ENCODE measurements at places on chromosomes 4 and X. TPM values are rescaled to one million over a fixed set of nuclear protein-coding genes. Genes with fewer than 3 reads are reported as not detected.

DNA sequence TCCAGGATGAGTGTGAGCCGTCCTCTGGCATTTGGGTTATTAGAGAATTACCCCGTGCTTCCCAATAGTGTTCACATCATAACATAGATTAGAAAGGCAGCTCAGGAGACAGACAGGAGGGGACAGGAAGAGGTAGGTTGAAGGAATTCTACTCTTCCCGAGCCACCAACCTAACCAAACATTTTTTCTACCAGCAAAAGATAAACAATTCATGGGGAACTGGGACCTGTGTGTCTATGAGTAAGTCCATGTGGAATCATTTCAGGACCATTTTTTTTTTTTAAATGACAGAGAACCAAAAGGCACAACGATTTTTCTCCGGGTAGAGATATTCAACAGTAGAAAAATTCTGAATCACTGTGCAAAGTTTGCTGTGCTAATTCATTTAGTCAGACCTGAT, 174.2 kb upstream of the ETNPPL start:
- peak; percentile 3 for DNase-seq

DNA sequence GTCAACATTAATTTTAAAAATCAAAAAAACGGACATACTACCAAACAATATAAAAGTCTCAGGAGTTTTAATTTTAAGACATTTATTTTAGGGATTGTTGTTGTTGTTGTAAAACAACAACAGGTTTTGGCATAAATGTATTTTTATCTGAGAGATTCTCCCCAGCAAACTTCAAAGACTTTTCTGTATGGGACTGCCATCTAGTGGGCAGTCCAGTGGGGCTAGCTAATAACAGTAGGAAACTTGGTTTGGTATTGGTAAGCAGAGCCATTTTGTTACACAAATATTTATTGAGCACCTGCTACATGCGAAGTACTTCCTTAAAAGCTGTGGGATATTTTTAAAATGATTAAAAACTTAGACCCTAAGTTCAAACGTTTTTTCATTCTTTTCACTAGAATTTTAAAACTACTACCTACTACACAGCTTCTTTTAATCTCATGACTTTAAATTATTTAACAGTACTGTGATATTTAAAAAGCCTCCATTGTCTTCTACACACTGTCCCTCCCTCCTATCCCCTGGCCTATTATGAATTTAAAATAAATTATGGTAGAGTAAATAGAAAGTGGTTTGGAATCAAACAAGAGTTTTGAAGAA, 1028.4 kb upstream of the INTU start:
- DNase-seq = no peak

DNA sequence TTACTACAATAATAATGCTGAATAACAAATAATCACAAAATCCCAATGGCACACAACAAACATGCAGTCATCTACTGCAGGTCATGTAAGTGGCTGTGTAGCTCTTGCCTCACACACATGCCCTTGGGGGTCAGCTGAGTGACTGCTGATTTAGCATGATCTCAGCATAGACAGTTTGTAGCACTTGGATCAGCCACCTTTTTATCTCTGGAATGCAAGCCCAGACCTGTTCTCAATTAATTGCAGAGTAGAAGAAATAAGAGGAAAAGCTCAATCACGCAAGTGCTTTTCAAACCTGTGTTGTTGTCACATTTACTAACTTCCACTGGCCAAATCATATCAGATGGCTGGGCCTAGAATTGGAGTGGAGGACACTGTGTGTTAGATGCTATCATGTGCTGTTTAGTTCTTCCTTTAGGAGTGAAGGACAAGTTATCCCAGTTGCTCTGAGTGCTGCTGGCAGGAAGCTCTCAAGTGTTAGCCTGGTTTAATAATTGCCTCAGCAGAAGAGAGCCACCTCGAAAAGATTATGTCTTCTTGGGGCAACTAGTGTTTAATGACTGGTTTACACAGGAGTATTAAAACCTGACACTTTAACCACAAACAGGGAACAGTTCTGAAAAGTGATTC, 128.3 kb upstream of the EPHA5 start:
- DNase-seq = no peak

DNA sequence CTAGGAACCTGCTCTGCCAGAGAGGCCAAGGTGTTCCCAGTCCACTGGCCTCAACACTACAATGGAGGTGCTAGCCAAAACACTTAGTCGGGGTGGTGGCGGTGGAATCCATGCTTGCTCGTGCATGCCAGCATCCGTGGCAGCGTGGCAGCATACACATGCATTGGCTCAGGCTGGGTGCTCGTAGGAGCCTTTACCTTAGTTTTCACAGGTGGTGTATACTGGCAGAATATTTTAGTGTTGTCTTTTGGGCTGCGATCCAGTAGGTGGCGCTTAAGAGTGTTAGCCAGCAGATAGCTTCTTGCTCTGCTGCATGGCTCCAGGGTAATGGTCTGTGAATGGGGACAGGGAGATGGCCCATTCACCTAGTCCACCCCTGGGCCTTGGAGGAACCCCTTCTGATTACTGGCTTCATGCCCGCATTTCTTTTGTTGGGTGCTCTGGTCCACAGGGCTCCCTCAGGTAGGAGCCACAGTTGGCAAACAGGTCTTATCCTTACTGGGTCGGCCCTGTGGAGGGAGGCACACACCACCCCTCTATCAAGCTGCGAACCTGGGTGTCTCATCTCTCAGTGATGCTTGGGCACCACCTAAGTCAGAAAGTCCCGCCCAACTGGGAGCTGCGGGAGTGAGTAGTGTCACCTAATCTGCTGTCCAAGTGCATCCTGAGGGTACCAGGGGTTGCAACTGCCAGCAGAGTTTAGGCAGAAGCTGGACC, 40.0 kb downstream of the RIPPLY1 start:
- DNase-seq = peak; percentile 10

GRCh38 chr4:94519019-94519418, 67.3 kb downstream of the PDLIM5 start:
- DNase-seq = no peak

DNA sequence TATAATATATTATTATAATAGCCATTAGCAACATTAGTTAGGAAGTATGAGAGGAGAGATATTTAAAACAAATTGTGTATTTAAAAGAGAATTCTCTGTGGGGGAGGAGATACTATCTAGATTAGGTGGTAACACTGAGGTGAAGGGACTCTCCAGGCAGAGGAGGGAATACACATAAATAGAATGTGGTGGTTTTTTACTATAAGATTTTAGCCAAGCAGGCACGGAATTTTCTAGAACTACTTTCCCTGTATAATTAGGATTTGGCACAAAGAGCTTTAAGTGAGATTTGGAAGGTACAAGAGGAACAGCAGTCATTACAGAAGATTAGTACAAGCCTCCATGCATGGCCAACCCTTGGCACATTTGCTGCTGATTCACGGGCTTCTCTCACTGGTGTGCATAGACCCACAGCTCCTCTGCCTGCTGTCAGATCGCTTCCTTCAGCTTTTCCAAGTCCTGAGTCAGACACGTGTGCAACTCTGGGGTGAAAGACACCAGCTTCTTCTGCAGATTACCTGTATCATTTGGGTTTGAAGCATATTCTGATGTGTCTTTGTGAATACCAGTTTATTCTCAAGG, 685.5 kb downstream of the KCTD8 start:
- DNase-seq = no peak

Gene HSFX2
- not detected for total RNA-seq

Gene TRMT2B
- total RNA-seq = 19.9 TPM

Gene CTAG1B
- not detected for total RNA-seq
